ENCODE measurements at places on chromosomes 7 and 10.

- DNase-seq, result no peak
These were observed 3.7 kb upstream of the CAMK2B start for GRCh38 chr7:44329081-44329480.

DNA sequence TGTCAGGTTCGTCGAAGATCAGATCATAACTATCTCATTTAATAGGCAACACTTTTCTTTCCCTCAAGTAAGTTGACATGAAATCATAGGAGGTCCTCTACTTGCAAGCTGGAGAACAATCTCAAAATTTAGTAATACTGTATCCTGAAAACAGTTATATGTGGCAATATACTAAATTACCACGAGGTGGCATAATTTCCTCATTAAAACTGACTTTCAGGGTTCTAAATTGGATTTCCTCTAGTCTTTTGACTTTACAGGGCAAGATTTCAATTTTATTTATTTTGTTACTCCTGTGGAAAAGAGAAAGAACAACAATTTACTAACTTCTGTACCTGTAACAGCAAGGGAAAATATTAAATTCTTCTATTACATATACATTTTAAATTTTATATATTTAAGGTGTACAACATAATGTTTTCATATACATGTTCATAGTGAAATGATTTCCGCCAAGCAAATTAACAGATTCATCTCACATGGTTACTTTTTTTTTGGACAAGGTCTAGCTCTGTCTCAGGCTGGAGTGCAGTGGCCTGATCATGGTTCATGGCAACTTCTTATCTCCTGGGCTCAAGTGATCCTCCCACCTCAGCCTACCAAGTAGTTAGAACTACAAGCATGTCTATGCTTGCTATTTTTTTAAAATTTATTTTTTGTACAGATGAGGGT is 53.4 kb upstream of the CYP2C18 start:
- DNase-seq, result no peak

GRCh38 chr10:44935201-44935965 is 24.2 kb upstream of the RASSF4 start:
- DNase-seq, result no peak

- DNase-seq, result no peak
These were observed 2.5 kb downstream of the TNKS2 start for GRCh38 chr10:91800756-91801155.

GRCh38 chr10:84375011-84375410 is 46.6 kb downstream of the CCSER2 start:
- DNase-seq, result peak; percentile 4

DNA sequence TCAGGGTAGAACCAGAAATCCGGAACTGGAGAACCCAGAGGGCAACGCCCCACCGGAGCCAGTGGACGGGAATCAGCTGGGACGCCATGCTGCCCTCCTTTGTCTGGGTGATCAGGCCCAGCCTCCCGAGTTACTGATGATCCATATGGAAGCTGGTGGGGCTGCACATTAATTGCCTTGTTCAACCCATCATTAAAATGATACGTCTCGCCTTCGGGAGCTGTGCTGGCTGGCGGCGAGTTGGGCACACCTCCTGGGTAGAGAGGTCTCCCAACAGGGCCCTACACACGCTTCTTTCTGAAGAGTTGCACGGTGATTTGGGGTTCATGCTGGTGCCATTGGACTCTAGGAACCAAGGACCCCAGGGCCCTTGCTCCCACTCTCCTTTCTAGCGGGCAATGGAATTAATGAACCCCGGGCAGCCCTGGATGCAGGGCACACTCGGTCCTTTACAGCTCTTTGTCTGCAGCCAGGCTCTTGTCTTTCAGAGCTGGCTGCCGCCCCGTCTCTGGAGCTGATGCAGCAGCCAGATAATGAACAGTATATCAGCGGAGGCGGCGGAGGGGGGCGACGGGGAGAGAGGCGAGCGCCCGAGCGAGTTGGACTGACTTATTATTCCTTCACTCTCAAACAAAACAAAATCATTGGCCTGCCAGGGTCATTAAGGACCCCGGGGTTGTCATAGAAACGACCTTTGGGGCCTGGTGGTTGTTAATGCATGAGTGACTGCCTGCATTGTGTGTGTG is 412.2 kb upstream of the ZMIZ1 start:
- DNase-seq, result no peak

- no peak for DNase-seq
These were observed 5.7 kb downstream of the GRID2IP start for GRCh38 chr7:6545398-6546126.

GRCh38 chr10:90788968-90789367 is 68.9 kb downstream of the HTR7 start:
- DNase-seq, result no peak

GRCh38 chr10:52908478-52908877 is 135.9 kb upstream of the MBL2 start:
- DNase-seq, result no peak

DNA sequence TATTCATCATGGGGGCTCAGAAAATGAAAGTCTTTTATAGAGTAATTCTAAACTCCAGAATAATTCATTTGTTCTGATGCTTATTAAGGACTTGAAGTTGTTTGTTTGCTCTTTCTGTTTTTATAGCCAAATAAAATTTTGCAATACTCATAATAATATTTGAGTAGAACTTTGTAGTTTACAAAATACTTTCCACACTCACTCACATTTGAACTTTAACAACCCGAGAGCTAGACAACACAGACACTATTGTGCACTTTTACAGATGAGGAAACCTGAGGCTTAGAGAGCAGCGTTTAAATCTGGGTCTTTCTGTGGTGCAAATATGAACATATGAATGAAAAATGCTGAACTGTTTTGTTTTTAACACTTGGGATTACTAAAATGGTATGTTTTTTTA is 126.8 kb downstream of the KAT6B start:
- DNase-seq, result no peak

DNA sequence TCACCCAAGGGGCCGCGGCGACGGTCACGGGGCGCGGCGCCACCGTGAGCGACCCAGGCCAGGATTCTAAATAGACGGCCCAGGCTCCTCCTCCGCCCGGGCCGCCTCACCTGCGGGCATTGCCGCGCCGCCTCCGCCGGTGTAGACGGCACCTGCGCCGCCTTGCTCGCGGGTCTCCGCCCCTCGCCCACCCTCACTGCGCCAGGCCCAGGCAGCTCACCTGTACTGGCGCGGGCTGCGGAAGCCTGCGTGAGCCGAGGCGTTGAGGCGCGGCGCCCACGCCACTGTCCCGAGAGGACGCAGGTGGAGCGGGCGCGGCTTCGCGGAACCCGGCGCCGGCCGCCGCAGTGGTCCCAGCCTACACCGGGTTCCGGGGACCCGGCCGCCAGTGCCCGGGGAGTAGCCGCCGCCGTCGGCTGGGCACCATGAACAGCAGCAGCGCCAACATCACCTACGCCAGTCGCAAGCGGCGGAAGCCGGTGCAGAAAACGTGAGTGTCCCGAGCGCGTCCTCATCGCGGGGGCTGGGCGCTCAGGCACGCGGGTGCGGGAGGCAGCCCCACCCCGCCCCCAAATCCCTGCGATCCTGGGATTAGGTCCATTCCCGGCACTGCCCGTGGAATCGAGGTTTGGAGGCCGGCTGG is 509 bp downstream of the AHR start:
- peak; percentile 45 for DNase-seq

DNA sequence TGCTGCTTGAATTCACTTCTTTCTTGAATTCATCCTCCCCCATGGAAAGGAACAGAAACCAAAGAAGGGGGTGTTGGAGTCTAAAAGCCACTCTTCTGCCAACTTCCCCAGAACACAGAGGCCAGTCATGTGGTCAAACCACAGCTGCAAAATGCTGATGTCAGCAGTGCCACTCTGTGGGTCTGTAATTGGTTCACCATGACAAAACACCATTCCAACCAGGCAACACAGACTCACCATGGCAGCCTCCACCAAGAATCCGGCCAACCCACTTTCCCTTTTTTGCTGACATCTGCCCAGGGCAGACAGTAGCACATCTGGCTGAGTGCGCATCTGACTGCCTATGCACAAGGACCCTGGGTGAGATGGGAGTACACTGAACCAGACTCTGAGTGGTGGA is 16.8 kb downstream of the OSBPL3 start:
- no peak for DNase-seq
